ENCODE measurements at places on chromosomes 7 and 10.

DNA sequence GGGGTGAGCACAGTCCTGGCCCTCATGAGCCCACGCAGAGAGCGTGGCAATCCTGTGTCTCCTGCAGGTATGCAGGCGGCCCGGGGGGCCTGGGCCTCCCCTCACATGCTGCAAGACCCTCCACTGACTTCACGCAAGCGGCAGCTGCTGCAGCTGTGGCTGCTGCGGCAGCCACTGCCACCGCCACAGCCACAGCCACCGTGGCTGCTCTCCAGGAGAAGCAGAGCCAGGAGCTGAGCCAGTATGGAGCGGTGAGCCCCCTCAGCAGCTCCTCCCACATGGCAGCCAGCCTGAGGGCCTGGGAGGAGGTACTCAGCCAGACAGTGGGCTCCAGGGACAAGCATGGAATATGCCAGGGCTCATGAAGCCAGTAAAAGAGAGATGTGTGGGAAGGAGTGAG, 8.7 kb downstream of the ZMIZ2 start:
- no peak for DNase-seq

GRCh38 chr7:41582116-41582515, 120.8 kb downstream of the INHBA start:
- no peak for DNase-seq

- no peak for DNase-seq
Measured at GRCh38 chr7:151080067-151080521, 515 bp downstream of the FASTK start.

- DNase-seq: no peak
Measured at GRCh38 chr10:110824660-110825059, 47.1 kb upstream of the PDCD4 start.

DNA sequence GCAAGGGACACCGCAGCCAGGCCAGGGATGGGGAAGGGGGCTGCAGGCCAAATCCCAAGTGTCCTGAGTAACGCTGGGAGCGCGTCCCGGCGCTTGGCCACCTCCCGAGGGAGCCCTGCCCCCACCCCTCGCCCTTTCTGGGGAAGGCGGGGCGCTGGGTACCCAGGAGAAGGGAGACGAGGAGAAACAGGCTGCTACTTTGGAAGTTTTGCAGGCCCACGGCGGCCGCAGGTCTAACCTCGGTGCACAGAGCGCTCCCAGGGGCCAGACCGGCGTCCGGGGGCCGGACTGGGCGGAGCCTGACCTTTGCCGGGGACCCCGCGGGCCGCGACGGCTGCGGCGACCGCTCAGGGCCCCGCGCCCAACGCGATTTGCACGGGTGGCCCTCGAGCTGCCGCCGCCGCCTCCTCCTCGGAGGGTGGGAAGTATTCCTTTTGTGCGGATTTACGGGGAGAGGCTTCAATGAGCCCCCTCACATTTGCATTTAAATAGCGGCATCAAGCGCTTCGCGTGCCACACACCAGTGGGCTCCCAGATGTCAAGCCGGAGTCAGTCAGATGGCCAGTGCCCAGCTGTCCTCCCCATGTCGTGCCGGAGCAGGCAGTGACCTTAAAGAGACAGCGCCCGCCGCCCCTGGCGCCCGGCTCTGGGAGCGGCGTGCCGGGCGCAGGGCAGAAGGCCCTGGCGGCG, 3.0 kb upstream of the EBF3 start:
- no peak for DNase-seq

DNA sequence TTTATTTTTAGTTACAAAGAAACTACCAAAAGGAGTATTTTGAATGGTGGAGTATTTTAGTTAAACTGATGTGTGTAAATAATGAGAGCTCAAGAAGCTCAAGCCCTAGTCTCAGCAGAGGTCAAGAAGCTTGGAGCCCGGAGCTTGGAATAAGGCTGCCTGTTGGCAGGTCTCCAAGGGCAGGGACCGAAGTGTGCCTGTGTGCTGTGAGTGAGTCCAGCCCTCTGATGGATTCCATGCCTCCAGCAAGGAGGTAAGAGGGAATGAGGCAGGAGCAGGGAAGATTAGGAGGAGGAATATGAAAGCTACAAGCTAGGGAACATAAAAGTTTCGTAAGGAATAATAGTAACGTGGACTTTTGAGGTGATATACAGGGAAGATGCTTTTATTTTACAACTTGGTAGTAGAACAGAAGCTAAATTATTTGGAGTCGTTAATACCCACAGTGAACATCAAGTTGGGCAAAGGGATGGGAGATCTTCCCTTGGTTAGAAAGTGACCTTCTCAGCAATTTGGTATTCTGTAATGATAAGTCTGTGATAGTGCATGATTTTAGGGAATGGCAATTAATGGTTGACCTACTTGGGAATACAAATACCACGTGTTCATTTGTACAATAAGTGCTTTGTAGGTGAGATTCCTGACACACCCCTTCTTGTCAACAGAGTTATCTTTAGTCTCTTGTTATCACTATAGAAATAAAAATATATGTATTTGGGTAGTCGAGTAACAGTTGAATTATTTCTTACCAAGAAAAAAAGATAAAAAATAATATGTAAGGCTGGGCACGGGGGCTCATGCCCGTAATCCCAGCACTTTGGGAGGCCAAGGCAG, 4.6 kb downstream of the SEC23IP start:
- DNase-seq: no peak

GRCh38 chr10:113663142-113663541, 699 bp downstream of the NRAP start:
- DNase-seq: no peak

DNA sequence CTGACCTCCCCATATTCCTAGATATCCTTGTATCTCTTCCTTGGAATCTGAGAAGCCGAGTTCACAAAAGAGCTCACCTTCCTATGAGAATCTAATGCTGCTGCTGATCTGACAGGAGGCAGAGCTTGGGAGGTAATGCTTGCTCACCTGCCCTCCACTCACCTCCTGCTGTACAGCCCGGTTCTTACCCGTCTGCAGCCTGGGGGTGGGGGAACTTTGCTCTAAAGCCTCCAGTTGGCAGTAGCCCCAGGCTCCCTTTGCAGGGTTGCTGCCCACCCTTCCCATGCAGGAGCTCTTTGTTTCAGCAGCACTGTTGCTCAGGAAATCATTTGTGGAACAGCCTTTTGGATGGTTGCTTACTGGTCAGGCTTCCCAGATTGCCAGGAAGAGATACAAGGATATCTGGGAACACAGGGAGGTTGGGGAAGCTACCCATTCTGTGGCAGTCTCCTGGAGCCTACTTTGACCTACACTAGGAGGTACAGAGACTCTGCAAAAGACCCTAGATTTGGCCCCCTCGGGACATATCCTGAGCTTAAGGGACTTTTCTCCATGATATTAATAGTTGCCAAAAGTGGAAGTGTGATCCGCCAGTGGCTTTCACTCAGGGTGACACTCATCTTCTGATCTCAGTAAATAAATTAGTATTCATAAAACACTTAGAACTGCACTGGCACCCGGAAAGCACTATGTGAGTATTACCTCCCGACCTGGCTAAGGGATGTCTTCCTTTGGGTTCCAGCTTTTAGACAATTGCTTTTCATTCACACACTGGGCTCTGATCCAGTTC, 363.7 kb upstream of the PODXL start:
- no peak for DNase-seq

All from spinal cord (tissue), 10 donors.